Urinary bladder (tissue), 4 donors: ENCODE measurements at places on chromosomes 7 and 10. TPM values are rescaled to one million over a fixed set of nuclear protein-coding genes. Genes with fewer than 3 reads are reported as not detected.

MYO3A gene
- total RNA-seq: 7.0 TPM

GPR22 gene
- total RNA-seq: 2.2 TPM

CPN1 gene
- 0.16 TPM for total RNA-seq

KCND2 gene
- total RNA-seq: 5.9 TPM

ADRB1 gene
- 1.7 TPM for total RNA-seq

MYOF gene
- total RNA-seq: 99.1 TPM

EVX1 gene
- total RNA-seq: 1.1 TPM

MOGAT3 gene
- total RNA-seq: not detected
